ENCODE measurements at places on chromosomes 2 and 18. TPM values are rescaled to one million over a fixed set of nuclear protein-coding genes. Genes with fewer than 3 reads are reported as not detected.

SLC23A3 gene
- 1.2 TPM for total RNA-seq

UNC80 gene
- not detected for total RNA-seq

RBFA gene
- total RNA-seq = 39.1 TPM

RSAD2 gene
- total RNA-seq = 10.2 TPM

LTBP1 gene
- 0.26 TPM for total RNA-seq

GAREM1 gene
- total RNA-seq = not detected

FAP gene
- total RNA-seq = not detected

TMEM169 gene
- 1.6 TPM for total RNA-seq

TTC31 gene
- total RNA-seq = 24.0 TPM

CGREF1 gene
- 6.4 TPM for total RNA-seq

TET3 gene
- 15.0 TPM for total RNA-seq

CAD gene
- 107 TPM for total RNA-seq

HRH4 gene
- total RNA-seq = 0.26 TPM

UPP2 gene
- not detected for total RNA-seq

GRCh38 chr18:3059272-3059671, 46.3 kb upstream of the LPIN2 start:
- no peak for DNase-seq

DNA sequence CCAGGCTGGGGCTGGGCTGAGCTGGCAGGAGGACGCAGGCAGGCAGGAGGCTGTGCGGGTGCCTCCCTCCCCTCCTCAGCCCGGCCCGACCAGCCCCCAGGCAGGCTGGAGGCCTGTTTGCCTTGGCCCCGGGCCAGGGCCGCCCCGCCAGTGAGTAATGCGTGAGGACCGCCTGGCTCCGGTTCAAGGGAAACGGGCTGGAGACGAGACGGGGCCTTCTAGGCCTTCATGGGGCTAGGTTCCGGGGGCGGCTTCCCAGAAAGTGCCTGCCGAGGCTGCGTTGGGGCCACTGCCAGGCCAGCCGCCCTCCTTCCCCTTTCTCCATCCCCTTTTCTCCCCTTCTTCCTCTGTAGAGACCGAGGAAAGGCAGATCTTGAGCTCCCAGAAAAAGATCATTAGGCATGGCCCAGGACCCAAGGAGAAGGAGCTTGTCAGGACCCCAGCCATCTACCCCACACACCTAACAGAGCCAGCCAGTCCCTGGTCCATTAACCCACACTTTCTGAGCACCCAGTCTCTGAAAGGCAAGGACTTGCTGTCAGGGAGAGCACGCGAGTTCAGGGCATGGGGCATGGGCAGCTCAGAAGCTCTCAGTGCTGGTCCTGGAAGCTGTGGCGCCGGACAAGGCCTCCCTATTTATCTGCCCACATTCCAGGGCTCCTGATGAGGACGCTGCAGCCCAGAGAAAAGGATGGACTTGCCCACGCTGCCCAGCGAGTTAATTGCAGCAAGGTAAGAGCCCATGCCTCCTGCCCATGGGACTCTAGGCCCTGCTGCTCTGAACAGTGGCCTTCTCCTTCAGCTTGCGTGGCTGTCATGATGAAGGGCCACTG, 48.5 kb downstream of the SMAD7 start:
- no peak for DNase-seq

GRCh38 chr2:204312105-204312504, 233.2 kb upstream of the PARD3B start:
- DNase-seq = no peak

DNA sequence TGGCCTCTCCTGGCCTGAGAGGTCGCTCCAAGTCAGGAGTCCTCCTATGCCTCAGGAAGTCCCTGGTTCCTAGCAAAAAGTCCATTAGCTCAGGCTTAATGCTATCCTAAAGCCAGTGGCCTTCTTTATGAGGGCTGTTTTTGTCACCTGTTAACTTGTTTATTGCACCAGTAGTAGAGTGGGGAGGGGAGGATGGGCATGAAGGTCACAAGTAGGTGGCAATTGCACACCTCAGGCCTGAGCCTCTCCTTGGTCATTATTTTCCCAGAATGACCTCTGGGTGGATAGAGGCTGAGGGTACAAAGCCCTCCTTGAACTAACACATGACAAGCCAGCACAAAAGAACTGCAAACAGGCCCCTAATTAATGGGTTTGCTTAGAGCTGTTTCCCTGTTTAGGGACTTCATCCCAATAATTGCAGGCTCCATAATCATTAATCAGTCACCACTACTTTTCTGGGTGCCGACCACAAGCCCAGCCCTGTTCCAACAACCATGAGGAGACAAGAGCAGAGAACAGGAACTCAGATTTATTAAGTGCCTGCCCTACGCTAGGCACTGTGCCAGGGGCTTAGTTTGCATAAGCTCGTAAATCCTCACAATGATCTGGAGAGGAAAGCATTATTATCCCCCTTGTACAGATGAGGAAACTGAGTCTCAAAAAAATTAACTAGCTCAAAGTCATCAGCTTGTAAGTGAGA, 123.0 kb upstream of the PKDCC start:
- DNase-seq = no peak

DNA sequence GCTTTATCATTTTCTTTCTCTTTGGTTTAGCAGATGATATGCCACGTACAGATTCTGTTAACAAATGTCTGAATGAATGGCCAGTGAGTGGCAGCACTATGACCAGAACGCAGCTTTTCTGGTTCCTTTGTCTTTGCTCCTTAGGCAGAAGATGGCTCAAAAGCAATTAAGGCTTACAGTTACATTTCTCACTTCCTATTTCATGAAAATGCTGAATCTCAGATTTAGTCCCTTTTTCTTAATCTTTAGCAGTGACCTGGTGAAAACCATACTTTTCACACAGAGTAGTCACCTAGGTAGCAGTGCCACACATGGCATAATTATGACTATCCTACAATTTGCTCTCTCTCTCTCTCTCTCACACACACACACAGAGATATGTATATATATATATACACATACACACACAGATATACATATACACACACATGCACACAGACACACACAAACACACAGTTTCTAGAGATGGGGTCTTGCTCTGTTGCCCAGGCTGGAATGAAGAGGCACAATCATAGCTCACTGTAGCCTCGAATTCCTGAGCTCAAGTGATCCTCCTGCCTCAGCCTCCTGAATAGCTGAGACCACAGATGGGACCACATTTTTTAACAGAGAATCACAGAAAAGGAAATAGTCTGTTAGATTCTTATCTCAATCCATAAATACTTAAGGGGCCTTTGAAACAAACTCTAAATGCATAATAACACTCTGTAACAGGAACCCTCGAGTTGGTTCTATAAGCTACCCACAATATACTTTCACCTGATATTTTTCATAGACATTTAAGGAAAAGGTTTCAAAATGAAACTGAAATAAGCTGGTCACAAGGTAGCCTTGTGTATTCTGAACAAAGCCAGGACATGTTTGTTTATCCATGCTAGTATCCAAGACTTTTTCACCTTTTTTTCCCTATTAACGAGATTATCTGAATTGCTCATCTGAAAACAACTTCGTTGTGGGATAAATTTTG, 11.6 kb downstream of the PDE6D start:
- DNase-seq = no peak

DNA sequence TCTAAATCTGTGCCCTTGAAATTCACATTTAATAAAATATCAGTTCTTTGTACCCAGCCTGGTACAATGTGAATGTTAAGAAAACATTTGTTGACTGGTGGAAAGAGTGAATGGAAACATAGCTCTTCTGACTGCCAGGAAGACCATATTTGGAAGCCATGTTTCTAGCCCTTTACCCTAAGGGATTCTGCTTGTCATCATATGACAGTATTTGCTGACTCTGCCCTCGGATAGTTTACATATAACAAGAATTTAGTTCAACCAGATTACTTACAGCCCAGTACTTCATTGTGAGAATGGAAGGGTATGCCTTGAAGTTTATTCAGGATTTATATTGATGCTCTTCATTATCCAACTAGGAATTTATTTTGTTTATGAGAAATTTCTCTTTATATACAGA, 13.8 kb upstream of the KCNS3 start:
- no peak for DNase-seq

DNA sequence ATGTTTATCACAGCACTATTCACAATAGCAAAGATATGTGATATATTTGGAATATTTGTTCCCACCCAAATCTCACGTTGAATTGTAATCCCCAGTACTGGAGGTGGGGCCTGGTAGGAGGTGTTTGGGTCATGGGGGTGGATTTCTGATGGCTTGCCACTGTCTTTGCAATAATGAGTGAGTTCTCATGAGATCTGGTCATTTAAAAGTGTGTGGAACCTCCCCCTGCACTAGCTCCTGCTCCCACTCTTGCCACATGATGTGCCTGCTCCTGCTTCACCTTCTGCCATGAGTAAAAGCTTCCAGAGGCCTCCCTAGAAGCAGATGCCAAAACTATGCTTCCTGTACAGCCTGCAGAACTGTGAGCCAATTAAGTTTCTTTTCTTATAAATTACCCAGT, 72.2 kb upstream of the DYNC1I2 start:
- no peak for DNase-seq

DNA sequence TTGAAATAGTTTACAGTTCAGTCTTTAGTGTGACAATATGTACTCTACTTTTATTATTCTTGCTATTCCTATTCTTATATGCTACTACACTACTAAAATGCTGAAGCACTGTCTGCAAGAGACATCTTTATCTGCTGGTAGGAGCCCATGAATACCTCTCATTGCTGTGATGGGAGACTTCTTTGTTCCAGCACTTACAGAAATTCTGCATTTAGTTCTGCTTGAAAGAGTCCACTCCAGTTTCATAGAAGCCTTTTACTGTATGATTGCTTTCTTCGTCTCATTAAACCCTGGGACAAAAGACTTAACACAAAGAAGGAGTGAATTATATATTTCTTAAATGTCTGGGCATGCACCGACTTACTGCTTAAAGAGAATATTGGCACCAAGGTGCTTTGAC, 272.7 kb downstream of the CD226 start:
- no peak for DNase-seq

- no peak for DNase-seq
Observed at GRCh38 chr18:32566960-32567359, 96.3 kb upstream of the GAREM1 start.

GRCh38 chr18:6269660-6270332, 144.9 kb downstream of the L3MBTL4 start:
- DNase-seq = no peak

DNA sequence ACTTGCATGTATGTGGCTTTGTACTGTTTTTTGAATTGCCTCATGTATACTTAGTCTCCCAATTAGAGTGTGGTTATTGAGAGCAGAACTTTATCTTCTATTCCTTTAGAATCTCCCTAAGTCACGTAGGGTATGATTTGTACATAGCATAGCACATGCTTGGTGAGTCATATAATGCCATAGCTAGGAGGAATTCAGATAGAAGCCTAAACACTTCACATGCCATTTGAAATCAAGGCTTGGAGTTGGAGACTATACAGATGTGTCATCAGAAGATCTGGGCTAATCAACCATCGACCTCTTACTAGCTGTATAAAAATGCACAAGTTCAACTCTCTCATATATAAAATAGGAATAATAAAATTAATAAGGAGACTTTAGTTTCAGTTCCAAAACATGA, 222.6 kb upstream of the ST6GAL2 start:
- no peak for DNase-seq

DNA sequence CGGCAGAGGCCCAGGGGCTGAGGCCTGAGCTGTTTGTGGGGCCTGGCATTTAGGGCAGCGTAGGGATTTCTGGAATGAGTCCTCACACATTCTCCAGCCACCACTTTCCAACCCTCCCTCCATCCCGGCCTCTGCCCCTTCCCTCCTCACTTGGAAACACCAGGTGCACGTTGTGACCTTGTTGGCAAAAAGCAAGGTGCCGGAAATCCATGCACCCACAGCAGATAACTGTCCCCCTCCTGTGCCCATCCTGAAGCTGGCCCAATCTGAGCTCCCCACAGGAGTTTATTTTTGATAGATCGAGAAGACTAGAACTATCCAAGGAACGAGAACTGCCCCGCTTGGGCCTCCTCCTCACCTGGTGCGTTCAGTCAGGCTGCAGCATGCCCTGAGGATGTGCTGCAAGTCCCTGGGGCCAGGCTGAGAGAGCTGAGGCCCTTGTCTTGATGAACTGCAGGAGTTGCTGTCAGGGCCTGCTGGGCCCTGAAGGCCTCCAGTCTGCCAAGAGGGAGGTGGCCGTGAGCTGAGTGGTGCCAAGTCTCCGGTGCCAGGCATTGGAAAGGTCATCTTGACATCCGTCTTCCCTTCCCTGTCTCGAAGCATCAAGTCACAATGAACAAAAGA, 55.8 kb downstream of the CTIF start:
- no peak for DNase-seq

DNA sequence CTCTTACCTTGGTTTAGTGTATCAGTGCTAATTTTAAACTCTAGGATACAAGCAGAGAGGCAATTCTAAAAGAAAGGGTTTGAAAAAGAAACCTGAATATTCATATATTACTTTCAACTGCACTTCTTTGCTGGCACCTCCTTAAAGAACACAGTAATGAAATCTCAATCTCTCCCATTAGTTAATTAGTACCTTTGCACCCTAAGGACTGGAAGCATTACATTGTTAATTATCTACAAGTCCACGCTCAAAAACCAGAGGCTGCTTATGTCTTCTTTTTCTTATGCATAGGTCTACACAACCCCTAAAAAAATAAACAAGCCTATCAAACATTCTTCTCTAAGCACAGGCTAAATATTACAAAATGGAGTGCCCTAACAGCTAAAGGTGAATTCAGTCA, 20.2 kb downstream of the EPHA4 start:
- no peak for DNase-seq

DNA sequence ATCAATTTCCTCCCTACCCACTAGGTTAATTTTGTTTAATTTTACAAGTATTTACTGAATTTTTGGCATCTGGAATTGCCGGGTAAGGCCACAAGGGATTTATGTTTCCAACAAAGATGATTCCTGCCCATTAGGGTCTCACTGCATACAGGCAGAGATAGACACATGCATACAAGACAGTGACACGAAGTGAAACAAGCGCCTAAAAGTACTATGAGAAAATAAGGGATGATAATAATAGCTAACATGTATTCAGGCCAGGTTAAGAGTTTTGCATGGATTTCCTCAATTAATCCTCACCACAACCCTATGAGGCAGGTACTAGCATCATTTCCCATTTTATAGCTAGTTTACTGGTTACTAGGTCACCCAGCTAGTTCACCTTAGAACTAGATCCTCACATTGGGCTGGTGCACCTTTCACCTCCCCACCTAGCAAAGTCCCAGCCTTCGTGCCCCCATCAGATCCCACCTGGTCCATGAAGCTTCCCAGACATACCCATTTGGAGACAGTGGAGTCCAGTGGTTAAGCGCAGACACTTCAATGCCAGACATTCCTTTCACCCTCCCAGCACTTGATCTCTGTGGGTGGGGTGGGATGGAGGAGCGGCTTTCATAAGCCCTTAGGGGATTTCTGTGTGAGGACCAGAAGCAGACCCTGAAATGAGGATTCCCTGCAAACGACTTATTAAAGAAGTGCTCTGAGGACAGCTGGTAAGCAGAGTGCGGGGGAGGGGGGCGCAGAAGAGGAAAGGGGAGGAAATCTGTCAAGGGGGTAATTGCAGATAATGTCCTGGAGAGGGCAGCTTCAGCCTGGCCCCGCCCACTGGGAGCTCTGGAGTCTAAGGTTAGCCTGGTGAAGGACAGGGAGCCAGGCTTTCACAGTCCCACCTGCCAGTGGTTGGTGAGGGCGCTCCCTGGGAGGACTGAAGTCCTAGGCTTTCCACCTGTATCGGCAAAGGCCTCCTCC, 5.8 kb upstream of the DGUOK start:
- DNase-seq = peak; percentile 74

Data from activated CD4-positive, alpha-beta T cell treated with anti-CD3 and anti-CD28 coated beads for 36 hours (primary cell).